ENCODE measurements at places on chromosomes 2 and 18.

- no peak for DNase-seq
These were observed 36.7 kb downstream of the FANCL start for GRCh38 chr2:58204195-58204959.

GRCh38 chr18:42850174-42851083 lies 265.1 kb downstream of the RIT2 start:
- DNase-seq, result no peak

DNA sequence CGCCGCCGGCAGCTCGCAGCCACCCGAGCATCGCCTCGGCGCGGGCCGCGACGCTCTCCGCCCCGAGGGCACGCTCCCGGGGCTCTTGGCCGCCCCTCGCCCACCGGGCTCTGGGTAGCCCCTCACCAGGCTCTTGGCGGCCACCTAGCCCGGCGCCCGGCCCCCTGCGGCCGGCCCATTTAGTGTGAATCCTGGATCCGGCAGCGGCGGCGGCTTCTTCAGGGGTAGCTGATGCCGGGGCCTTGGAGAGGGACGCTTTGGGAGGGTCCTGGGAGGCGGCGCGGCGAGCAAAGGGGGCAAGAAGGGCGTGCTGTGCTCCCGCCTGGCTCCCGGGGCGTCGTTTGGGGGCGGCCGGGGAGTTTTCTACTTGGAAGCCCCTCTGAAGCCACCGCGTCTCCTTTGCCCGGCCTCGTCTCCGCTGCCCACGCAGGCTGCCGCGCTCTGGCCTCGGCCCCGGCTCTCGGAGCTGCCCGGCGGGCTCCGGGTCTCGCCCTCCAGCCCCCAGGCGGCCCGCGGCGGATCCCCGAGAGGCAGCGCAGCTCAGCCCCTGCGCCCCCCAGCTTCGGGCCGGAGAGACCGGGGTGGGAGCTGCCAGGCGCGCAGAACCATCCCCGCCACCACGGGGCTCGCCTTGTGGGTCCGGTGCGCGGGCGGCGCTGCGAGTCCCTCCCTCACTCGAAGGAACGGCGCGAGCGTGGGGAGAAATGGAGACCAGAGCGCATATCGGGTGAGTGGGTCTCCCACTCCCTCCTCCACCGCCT lies 509 bp downstream of the PIEZO2 start:
- DNase-seq, result no peak

- DNase-seq, result no peak
These were observed 39.1 kb downstream of the CAPN13 start for GRCh38 chr2:30768036-30768686.

DNA sequence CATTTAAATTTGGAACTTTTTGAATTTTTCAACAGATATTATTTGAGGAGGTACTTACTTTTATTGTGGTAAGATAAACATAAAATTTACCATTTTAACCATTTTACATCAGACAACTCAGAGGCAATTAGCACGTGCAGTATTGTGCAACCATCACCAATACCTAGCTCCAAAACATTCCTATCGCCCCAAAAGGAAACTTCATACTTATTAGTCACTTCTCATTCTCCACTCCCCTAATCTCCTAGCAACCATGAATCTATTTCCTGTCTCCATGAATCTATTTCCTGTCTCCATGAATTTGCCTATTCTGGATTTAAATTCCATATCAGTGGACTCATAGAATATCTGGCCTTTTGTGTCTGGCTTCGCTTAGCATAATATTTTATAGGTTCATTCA lies 69.9 kb upstream of the FAM136A start:
- no peak for DNase-seq

DNA sequence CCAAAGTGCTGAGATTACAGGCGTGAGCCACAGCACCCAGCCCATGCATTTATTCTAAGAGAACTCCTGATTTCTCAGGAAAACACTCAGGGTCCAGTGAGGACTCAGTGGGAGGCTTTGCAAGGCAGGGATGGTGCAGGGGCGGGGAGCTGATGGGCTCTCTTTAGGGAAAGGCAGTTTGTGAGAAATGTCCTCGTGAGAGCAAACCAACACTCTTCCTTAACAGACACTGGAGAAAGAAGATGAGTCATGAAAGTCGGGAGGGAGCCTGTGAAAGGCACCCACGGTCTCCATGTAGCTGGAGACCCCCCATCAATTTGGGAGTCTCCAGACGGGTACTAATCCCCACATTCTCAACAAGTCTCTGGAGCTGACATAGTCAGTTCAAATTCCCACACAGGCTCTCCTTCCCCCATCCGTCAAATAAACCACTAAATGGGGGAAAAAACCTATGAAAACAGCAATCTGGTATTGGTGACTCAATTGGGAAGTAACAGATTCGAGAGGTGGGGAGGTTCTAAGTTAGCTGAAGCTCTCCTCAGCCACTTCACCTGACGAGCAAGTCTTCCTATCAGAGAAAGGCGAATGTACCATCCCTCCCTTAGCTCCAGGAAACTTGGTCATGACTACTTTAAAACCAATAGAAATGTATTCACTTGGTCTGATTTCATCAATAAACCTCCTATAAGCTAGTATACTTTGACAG lies 11.0 kb upstream of the CREG2 start:
- DNase-seq, result no peak

DNA sequence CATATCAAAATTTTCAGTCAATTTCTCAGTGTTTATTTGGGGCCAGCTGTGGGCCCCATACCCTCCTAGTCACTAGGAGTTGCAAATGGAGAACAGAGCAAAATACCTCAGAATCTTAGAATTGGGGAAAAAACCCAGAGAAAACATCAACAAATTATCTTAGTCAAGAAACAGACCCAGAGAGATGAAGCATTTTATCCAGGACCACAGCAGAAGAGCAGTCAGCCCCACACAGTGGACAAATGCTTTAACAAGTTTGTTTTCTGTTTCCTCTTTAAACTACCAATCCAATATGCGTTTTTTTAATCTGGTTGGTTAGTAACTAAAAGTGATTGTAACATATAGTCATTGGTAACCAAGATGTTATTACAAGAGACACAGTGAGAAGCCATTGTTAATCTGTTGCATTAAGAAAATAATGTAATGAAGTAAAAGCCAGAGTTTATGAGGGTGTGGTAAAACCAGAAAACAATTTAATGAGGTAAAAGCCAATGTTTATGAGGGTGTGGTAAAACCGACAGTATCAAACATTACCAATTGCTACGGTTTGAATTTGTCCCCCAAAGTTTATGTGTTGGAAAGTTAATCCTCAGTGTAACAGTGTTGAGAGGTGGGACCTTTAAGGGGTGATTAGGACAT lies 60.7 kb upstream of the COX7A2L start:
- no peak for DNase-seq

DNA sequence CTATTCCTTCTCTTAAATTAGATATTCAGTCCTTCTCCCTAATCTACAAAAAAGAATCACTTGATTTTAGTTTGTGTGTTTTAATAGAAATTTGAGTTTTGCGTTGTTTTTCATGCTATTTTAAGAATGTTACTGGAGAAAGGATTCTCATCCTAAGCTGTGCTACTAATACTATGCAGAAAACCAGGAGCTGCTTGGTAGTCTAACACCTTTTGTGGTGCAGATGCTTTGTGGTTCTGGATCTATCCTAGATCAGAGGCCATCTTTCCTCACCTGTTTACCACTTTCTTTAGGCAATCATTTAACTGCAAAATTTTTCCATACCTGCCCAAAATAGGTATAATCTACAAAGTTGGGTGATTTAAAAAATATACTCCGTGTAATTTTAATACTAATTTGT lies 823.6 kb downstream of the CPS1 start:
- no peak for DNase-seq

DNA sequence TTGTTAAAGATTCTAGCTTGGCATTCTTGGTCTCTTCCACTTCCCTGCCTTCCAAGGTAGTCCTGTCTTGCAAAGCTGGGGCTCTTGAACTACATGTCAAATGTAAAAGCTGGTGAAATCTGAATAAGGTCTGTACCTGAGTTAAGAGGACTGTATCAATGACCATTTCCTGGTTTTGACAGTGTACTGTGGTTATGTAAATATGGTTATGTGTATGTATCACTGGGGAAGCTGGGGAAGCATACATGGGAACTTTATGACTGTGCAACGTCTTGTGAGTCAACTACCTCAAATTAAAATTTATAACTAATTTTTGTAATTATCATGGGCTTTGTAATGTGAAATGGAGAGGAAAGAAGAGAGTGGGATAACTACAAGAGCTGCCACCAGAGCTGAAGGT lies 81.7 kb downstream of the COL4A4 start:
- DNase-seq, result no peak

DNA sequence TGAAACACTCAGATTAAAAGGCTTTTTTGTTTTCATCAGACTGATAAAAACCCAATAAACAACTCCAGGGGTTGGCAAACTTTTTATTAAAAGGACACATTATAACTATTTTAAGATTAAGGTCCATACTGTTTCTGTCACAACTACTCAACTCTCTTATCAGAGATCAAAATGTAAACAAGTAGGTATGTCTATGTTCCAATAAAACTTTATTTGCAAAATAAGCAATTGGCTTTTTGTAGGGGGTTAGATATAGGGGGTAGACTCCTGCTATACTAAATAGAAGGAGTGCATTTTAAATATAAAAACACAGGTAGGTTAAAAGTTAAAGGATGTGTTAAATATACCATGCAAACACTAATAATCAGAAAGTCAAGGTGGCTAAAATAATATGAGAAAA lies 174.0 kb downstream of the MBD5 start:
- DNase-seq, result no peak

- no peak for DNase-seq
These were observed 66.6 kb upstream of the ID2 start for GRCh38 chr2:8615252-8615575.

GRCh38 chr2:43317680-43318079 lies 91.3 kb upstream of the ZFP36L2 start:
- DNase-seq, result no peak

DNA sequence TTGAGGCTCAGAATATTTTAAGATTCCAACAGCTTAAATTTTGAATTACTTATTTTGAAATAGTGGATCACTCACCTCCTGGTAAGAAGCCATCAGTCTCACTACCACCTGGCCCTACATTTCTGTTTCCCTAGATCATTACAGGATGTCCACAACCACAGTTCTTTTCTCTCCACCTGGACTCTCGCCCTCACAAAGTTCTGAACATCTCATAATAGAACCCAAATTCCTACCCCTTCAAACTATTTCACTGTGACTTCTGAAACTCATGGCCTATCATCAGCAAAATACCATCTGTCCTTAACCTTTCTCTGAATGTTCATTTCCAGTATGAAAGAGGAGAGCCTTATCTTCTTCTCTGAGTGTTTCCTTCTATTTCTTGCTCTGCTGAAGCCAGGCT lies 299.2 kb upstream of the MGAT5 start:
- no peak for DNase-seq

- DNase-seq, result no peak
These were observed 322.3 kb downstream of the MYCN start for GRCh38 chr2:16262526-16263178.

- DNase-seq, result peak; percentile 95
These were observed 31.9 kb downstream of the ABHD3 start for GRCh38 chr18:21672521-21673267.

DNA sequence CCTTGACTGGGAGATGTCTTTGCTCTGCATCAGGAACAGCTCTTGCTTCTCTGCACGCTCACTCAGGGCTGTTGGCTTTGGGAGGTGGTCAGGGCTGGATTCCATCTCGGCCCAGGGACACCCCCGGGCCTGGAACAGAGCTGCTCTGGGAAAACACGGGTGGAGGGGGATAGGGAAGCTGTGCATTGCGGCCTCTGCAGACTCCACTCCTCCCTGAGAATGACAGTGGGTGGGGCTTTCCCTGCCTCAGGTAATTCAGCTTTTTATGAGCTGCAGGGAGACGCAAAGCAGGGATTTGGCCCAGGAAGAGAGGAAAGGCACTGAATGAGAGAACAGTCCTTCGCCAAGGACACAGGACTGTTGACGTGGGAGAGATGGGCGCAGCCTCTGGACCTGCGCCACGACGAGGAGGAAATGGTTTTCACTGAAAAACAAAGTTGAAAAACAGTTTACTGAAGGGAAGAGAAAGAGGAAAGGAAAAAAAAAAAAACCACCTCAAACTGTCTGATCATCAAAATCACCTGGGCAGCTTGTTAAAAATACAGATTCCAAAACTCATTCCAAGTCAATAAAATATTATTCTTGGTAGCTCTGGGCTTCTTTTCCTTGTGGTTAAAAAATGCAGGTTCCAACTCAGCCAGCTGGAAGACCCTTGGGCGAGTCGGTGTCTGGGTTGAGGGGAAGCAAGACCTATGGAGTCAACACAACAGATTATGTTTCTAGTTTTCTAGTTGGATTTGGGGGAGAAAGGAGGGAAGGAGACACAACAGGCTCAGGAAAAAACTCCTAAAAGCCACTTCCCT lies 194.0 kb downstream of the ZFP36L2 start:
- DNase-seq, result no peak

- no peak for DNase-seq
These were observed 155.6 kb downstream of the QPCT start for GRCh38 chr2:37500031-37500430.

- no peak for DNase-seq
These were observed 304.0 kb downstream of the IRS1 start for GRCh38 chr2:226495466-226496272.

DNA sequence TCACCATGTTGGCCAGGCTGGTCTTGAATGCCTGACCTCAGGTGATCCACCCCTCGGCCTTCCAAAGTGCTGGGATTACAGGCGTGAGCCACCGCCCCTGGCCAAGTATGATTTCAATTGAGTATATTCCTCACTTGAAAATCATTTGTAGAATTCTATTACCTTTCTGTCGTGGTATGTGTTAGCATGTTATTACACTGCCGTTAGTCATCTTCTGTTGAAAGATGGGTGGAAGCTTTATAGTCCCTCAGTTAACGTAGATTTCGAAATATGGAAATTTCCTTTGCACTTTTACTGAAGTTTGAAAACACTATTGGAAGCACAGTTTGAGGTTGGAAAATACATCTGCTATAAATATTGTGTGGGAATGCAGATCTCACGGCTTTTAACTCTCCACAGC lies 14.7 kb downstream of the NIFK start:
- no peak for DNase-seq

DNA sequence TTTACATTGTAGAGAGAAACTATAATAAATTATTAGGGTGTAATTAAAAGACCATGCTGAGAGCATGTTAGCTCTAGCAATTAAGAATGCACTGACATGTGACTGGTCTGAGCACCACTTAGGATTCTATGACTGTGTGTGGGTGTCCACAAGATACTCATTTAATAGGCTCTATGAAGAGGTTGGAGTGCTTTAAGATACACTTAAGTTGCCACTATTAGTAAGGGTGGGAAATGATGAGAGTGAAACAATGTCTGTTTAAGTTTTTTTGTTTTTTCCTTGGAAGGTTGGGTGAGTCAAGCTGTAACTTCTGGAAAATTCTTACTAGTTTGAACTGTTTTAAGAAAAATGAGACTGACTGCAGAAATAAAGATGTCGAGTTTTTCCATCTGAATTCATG lies 1.8 kb upstream of the FAP start:
- DNase-seq, result no peak

DNA sequence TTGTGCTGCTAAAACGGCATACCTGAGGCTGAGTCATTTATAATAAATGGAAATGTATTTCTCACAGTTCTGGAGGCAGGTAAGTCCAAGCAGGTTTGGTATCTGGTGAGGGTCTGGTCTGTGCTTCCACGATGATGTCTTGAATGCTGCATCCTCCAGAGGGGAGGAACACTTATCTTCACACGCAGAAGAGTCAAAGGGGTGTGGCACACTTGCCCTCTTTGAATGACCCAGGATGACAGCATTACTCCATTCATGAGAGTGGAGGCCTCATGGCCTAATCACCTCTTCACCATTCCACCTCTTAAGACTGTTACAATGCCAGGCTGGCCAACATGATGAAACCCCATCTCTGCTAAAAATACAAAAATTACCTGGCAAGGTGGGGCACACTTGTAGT lies 61.0 kb downstream of the NCAPH start:
- no peak for DNase-seq

GRCh38 chr2:239625971-239626734 lies 225.3 kb upstream of the HDAC4 start:
- no peak for DNase-seq

- no peak for DNase-seq
These were observed 10.7 kb upstream of the RNU4ATAC start for GRCh38 chr2:121519732-121520640.

Data from cerebellar cortex (tissue), 1 donor.